ENCODE measurements at places on chromosomes 3 and 15.

- no peak for DNase-seq
Measured at GRCh38 chr15:42314818-42315217, 41.6 kb upstream of the TMEM87A start.

DNA sequence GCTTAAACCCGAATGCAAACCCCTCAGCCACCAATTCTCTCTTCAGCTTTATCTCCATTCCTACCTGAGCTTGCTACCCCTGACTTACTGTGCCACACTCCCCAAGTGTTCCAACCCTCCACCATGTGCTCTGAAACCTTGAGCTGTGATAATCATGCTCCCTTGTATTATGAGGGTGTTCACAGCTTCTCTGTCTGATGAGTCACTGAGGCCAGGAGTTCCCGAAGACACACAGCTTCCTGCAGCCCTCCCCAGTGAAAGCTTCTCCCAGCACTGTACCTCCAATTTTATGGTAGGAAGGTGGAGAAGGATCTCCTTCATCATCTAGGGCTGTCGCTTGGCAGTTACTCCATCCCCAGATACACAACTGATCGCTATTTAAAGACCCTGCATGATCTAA, 24.9 kb downstream of the STAC start:
- DNase-seq, result no peak

- DNase-seq, result no peak
Measured at GRCh38 chr15:69861331-69862171, 236.2 kb downstream of the TLE3 start.

- DNase-seq, result no peak
Measured at GRCh38 chr3:117885011-117885441, 1149.6 kb downstream of the IGSF11 start.

DNA sequence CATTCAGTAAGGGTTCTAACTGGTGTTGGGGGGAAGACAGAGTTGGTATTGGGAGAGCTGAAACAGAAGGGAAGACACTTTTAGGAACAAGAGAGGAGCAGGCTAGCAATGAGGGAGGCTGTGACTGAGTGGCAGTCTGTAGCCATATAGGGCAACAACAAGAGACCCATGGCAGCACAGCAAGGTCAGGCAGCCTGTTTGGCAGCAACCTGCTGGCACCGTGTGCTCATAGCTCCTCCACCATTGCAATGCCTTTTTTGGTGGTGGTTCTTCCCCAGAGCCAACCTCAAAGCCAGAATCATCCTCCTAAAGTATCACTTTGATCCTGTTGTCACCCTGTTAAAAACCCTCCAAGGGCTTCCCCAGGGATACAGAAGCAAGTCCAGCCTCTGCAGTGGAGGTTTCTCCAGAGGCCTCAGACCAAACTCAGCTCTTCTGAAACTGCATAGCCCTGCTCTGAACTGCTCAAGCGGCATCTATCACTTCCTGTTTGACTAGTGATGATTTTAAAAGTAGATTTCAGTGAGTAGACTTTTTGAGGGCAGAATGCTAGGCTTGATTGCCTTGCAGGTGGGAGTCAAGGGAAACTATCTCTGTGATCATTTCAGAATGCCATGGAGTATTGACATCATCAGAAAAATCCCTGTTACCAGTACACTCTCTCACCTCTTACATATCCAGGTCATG, 176.9 kb downstream of the STAC start:
- DNase-seq, result no peak

- no peak for DNase-seq
Measured at GRCh38 chr3:179771797-179772196, 119.0 kb downstream of the USP13 start.

GRCh38 chr3:52001443-52001974, 5.8 kb upstream of the RPL29 start:
- peak; percentile 62 for DNase-seq

GRCh38 chr15:89818287-89818686, 3.6 kb upstream of the ANPEP start:
- no peak for DNase-seq

All from activated CD8-positive, alpha-beta memory T cell treated with anti-CD3 and anti-CD28 coated beads for 48 hours (primary cell).